T1000 (cell line): ENCODE measurements at places on chromosomes 5 and 9.
A peak's percentile ranks its signal among the peaks of the same experiment; 100 is the strongest.

GRCh38 chr9:76664120-76664519, 100.1 kb upstream of the PCA3 start:
- DNase-seq, result no peak

GRCh38 chr5:164013077-164013670, 507.8 kb downstream of the MAT2B start:
- DNase-seq, result peak; percentile 40

GRCh38 chr9:92965061-92965758, 17.9 kb downstream of the FGD3 start:
- no peak for DNase-seq

DNA sequence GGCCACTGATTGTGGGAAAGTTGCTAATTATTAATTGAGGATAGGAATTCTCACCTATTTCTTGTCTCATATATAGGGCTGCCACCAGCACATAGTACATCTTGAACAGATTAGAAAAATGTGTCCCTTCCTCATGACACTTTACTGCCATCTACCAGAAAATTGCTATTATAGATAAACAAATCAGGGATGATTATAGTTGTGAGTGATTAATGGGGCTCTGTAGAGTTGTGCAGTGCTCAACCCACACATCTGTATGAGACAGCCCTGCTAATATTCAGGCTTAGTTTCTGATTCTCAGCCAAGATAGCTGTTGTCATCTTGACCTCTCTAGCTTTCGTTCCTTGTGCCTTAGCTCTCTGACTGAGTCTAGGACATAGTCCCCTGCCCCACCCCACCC, 373.3 kb downstream of the TLE4 start:
- DNase-seq, result no peak

DNA sequence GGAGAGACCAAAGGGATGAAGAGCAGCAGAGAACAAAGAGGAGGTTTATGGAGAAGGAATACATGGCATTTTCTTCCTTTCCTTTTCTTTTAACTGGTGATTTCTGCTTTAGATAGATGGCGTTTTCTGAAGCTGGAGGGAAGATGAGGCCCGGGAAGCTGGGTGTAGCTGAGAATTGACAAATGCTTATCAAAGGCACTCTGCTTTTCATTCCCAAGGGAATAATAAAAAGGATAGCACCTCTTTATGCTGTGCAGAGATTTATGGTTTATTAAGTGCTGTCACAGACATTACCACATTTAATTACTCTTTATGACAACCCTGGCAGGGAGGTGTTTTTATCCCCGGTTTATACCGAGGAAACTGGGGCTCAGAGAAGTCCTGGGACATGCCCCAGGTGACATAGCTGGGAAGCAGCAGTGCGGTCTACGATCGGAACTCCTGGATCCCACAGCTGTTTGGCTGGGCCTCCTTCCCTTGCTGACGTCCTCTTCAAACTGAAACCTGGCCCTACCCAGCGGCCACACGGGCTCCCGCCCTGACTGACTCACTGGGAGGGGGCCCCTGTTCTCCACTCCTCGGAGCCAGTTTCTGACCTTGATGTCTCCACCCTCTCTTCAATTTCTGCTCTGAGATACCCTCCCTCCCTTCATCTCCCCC, 8.2 kb upstream of the EPB41L4B start:
- DNase-seq, result peak; percentile 41

DNA sequence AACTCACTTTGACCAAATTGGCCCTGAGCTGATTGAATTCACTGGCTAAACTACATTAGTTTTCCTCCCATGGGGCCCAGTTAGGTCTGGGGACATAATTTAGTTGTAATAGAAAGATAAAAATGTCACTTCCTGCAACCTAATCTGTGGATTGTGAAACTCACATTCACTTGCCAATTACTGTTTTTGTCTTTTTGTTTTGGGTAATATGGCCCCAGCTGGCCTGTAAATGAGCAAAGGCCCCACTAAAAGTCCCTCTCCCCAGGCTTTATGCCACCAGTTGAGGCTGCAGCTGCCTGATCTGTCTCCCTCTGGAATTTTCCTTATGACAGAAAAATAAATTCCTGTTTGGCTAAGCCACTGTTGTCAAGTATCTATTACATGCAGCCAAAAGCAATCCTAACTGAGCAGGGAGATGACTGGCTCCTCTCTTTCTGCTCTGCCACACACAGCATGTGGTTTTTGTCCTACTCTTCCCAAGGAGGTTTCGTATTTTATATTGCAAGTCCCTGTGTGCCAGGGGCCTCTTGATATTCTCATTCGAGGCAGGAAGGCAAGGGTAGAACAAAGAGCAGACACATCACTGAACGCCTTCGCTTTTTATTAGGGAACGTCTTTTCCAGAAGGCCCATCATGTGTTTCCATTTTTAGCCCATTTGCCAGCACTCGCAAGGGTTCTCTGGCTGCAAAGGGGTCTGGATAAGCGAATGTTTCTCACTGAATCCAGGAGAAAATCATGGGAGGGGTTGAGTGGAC, 24.1 kb upstream of the SLC25A48 start:
- DNase-seq, result no peak

- no peak for DNase-seq
Measured at GRCh38 chr5:35420200-35420599, 189.9 kb upstream of the PRLR start.

GRCh38 chr5:10265245-10266109, 15.4 kb downstream of the CCT5 start:
- no peak for DNase-seq

DNA sequence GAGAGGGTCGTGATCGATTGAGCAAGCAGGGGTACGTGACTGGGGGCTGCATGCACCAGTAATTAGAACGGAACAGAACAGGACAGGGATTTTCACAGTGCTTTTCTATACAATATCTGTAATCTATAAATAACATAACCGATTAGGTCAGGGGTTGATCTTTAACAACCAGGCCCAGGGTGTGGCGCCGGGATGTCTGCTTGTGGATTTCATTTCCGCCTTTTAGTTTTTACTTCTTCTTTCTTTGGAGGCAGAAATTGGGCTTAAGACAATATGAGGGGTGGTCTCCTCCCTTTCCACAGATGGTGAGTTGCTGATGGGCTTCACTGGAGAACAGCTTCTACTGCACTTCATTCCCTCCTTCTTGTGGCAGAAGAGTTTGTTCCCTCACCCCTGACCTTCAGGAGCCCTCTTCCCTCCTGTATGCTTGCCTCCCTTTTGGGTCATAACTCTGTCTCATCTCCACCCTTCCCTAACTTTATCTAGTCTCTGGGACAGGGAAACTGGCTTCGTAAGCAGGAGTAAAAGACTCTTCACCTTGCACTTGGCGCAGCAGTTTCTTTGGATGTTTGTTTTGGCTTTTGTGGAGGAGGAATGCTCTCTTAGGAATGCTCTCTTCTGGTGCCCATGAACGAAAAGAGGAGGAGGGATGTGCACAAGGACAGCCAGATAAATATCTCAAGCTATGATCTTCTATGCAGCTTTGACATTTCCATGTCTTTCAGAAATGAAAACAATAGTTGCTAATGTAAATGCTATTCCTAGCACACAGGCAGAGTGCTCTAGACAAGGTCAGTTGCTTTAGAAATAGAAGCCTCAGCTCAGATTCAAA, 139.8 kb upstream of the RPS23 start:
- no peak for DNase-seq

DNA sequence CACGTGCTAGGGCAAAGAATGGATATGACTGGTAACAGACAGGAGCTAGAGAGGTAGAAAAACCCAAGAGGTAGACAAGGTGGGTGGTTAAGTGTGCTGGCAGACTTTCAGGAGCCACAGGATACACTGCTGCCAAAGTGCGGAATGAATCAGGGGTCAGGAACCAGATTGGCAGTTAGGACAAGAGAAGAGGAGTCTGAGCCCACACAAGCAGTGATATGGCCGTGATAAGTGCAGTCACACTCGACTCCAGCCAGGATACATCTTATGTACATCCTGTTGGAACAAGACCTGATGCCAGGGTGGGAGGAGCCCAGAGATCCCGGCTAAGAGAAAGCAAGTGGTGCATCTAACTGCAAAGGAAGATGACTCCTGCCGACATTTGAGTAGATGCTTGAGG, 10.0 kb downstream of the SLIT3 start:
- DNase-seq, result no peak

- no peak for DNase-seq
Measured at GRCh38 chr5:169754737-169755136, 117.7 kb downstream of the DOCK2 start.

DNA sequence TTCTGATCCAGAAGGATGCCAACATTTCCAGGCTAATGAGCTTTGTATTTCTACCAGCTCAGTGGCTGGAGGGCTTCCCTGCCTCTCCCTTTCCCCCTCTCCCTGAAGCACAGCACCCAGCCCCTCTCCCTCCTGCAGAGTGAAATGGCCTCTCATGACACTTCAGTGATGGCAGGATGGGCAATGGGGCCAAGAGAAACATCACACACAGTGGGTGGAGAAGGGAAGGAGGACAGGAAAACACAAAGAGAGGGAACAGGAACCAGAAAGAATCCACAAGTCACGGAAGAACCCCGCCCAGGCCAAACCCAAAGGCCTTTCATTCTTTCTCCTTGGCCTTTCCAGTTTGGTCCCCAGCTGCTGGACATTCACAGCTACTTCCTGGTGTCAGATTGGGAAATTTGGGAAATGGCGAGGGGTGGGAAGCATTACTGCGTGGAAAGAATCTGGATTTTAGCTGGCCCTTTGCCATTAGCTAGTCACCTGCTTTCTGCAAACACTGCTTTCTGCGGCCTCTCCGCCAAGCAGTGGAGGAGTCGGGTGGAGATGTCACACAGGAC, 82.6 kb downstream of the GLDC start:
- no peak for DNase-seq

DNA sequence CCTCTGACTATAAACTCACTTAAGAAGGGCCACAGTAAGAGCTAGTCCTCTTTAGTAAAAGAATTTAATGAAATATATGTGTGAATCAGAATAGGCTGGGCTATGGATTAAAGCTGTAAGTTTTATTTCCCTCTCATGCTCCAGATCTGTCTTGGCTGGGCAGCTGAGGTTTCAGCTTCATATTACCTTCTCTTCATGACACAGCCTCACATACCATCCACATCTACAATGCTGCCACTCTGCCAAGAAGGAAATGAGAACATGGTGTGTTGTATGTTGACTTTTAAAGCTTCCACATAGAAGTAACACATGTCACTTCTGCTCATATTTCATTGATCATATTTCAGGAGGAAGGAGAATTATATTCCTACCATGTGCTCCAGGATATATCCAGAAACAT, 776.0 kb upstream of the ACO1 start:
- DNase-seq, result no peak

DNA sequence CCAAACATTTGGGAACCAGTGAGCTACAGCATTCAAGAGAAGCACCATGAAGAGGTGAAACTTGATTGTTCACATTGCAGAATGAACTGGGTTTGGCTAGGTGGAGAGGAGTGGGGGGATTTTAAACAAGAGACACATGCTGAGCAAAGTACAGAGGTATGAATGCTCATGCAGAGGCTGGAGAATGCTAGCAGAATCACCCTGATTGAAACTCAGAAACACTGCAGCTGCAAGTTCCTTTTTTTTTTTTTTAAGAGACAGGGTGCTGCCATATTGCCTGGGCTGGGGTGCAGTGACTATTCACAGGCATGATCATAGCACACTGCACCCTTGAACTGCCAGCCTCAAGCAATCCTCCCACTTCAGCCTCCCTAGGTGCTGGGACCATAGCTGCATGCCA, 35.1 kb downstream of the DENND1A start:
- DNase-seq, result no peak

- DNase-seq, result no peak
Measured at GRCh38 chr5:35383041-35383440, 152.8 kb upstream of the PRLR start.

DNA sequence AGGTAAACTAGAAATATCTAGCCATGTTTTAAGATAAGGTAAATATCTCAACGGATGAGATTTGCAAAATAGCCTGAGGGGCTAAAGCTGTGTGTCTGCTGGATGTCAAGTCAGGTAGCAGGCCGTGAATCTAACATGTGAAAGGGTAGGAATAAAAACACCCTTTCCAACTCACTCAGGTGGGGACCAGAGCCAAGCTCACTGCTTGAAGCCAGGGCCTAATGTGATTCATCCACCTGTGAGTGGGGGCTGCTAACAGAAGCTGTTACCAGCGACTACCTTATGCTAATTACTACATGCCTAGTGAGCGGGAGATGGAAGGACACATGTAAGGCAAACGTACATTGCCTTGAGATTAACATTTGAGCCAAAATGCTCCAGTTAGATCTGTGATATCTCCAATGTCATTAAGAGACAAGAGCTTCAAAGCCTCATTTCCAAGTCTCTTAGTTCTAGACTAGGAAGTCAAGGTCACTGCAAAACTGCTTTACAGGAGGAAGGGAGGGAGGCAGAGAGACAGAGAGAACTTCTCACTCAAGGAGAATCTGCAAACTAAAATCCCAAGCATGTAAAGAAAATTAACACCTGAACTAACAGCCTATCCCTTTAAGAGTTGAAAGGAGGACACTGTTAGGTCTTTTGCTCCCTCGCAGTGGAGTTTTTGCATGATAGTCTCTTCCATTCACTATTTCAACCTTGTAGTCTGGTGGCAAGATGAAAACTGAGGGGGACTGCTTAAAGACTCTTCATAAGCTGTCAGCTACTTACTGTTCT, 141.6 kb upstream of the RPS23 start:
- DNase-seq, result no peak

DNA sequence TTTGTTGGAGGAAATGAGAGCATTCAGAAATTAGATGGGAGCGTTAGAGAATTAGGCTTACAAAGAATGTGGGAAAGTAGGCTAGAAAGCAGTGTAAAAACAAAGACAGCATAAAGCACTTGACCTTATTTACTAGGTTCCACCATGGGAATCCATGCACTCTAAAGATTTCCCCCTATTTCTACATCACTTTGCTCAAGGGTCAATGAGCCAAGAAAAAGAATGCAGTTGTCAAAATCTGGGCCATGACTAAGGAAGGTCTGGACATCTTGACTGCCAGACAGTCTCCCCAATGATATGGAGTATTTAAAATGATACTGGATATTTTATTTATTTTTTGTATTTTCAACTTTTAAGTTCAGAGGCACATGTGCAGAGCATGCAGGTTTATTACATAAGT, 3.4 kb downstream of the TLR4 start:
- no peak for DNase-seq

DNA sequence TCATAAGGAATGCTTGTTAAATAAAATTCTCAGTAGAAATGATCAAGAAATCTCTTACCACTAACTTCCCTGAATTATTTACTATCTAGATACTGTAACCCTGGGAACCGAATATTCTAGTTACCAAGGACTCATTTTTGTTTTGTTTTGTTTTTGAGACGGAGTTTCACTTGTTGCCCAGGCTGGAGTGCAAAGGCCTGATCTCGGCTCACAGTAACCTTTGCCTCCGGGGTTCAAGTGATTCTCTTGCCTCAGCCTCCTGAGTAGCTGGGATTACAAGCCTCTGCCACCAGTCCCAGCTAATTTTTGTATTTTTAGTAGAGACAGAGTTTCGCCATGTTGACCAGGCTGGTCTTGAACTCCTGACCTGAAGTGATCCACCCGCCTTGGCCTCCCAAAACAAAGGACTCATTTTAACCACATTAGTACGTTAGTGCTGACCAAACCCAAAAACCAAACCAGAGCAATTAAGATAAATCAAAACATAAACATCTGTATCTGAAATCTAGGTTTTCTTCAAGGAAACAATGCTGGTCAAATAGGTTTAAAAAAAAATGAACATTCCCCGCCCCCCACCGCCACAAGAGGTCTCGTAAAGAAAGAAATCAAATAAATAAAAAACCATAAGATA, 3.7 kb downstream of the TXN start:
- no peak for DNase-seq

GRCh38 chr5:53915120-53915519, 354.7 kb downstream of the NDUFS4 start:
- no peak for DNase-seq

GRCh38 chr5:123746683-123747360, 234.8 kb downstream of the CSNK1G3 start:
- no peak for DNase-seq
